ENCODE measurements at places on chromosomes 3 and 15. TPM values are rescaled to one million over a fixed set of nuclear protein-coding genes. Genes with fewer than 3 reads are reported as not detected.

GRCh38 chr15:68364028-68364659, 67.8 kb downstream of the ITGA11 start:
- no peak for DNase-seq

DNA sequence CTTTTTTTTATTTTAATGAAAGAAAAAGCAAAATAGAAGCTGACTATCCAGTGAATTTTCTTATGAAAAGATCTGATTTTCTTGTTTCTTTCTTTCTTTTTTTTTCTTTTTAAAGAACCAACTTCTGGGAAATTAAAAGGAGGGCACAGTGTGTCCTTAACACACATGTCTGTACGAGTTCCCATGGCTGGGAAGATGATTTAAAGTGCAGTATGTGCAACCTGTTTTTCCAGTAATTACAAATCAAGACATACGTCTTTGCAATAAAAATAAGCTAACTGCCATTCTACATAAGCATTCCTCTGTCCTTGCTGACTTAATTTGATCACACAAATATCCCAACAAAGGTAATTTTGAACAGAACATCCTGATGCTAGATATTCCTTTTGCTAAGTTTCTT, 416.1 kb downstream of the ROBO1 start:
- no peak for DNase-seq

GRCh38 chr3:113231827-113232253, 20.5 kb downstream of the BOC start:
- no peak for DNase-seq

DNA sequence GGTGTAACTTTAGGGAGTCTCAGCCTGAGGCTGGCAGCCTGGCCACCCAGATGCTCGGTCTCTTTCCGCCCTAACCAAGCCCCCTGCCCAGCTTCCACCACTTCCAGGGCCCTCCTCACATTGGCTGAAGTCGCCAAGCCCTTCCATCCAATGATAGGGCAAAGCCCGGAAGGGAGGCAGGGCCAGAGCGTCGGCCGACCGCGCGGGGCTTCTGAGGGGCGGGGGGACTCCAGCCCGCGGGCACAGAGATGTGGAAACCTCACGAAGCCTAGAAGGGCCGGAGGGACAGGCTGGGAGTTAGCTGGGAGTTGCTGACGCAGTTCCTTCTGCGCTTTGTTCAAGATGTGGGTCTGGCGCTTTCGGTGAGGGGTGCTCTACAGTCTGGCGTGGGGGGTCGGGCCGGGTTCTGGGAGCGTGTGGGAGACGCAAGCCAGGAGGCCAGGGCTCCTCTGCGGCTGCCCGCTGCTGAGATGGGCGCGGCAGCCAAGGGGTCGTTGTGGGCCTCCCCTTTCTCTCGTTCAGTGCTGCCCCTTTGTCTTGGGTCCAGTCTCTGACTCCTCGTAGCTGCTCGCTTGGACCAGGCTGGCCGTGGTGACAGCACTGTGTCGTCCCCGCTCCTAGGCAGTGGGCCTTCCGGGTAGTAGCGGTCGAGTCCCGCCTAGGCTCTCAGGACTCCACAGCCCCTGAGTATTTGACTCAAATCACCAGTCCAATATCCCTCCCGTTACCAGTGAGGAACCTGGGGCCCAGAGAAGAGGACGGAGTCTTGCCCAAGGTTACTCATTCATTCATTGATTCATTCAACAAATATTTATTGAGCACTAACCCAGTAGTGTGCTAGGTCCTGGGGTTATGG, at the start of gene ZNF660:
Gene ZNF660 (plus strand): TSS at position 319 of the 856 bp plus-strand sequence. CDS start 9,230 bp downstream, outside the sequence.
- DNase-seq: no peak

DNA sequence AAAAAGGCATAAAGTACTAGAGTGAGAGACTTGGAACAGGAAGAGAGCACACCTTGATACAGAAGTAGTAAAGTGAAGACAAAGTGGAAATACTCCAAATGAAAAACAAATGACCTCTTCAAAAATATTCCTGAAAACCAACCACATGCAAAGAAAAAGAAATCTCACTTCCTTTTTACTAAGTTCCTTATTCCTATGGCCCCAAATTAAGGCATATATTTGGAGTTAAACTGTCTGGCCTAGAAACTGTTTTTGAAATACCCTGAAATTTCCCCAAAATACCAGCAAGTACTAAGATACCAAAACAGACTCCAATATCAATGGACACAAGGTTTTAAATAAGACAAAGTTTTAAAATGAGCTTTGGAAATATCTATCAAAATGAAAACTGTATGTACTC, 58.2 kb downstream of the ZNF148 start:
- DNase-seq: no peak

DNA sequence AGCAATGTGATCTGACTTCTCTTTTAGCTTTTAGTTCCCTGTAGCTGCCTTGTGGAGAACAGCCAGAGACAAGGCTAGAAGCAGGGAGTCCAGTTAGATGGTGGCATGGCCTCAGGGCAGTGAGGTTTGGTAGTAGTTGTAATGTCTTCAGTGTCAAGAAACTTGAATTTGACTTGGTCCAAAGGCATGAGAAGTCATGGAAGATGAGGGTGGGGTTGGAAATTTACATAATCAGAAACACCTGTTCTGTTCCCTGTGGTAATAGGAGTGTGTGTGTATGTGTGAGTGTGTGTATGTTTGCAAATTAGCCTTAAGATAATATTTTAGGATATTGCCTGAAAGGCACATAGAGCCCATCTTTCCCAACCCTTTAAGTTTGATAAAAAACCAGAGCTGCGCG, 55.2 kb upstream of the GCNT3 start:
- no peak for DNase-seq

- DNase-seq: no peak
Observed at GRCh38 chr15:81807186-81807585, 238.6 kb downstream of the MEX3B start.

- DNase-seq: peak; percentile 85
Observed at GRCh38 chr3:45055411-45056143, 29.5 kb downstream of the CLEC3B start.

DNA sequence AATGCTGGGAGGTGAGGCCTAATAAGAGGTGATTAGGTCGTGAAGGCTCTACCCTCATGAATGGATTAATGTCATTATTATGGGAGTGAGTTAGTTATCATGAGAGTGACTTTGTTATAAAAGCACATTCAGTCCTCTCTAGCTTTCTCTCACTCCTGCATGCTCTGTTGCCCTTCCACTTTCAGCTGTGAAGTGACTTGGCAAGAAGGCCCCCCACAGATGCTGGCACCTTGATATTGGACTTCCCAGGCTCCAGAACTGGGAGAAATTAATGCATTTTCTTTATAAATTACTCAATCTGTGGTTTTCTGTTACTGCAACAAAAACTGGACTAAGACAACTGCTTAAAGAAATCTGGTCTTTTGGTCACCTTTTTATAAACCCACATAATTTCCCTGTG, 144.3 kb downstream of the FBN1 start:
- DNase-seq: no peak

DNA sequence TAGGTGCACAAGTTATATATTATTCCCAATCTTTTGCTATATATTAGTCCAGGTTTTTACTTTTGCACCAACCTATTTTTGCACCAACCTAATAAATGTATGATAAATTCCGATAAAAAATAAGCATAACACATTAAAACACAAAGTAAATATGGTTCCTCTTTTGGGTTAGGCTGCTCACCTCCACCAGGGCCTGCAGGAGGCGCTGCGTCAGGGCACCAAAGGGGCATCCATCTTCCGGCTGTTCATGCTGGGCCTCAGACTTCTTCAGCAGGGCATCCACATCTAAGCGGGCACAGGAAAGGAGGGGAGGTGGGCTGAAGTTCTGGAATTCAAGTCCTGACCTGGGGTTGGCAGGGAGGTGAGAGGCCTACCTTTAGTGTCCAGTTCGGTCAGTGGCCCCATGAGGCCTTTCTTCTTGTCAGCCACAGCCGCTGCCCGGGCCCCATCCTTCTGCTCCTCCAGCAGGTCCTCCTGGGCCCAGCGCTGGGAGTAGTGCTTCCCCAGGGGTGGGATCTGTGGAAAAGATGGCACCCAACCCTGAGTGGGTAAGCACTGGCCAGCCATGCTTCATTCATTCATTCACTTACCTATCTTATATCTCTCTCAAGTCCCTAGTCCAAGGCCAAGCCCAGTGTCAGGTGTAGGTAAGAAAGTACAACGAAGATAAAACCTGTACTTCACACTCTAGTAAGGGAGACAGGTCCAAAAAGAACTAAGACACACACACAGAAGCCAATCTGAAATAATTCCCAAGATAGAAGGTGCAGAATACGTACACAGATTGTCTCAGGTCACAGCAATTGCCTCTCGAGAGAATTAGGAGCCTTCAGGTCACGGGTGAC, 5.2 kb downstream of the TADA3 start:
- DNase-seq: peak; percentile 59

DNA sequence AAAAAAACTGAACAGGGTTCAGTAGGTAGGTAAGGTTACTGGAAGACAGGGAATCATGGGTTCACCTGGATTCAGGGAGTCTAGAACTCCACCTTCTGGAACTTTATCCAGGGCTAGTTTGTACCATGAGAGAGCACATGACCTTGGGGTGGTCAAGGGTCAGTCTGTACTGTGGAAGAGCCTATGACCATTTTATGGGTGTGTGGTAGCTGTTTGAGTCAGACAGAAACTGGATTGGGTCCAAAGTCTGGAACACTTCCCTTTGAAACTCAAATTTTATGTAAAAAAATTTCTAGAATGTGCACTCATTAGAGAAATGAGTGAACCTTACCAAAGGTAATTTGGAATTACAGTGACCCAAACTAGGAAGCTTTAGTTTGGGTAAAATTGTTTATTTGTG, 486.0 kb upstream of the AGTR1 start:
- DNase-seq: no peak

DNA sequence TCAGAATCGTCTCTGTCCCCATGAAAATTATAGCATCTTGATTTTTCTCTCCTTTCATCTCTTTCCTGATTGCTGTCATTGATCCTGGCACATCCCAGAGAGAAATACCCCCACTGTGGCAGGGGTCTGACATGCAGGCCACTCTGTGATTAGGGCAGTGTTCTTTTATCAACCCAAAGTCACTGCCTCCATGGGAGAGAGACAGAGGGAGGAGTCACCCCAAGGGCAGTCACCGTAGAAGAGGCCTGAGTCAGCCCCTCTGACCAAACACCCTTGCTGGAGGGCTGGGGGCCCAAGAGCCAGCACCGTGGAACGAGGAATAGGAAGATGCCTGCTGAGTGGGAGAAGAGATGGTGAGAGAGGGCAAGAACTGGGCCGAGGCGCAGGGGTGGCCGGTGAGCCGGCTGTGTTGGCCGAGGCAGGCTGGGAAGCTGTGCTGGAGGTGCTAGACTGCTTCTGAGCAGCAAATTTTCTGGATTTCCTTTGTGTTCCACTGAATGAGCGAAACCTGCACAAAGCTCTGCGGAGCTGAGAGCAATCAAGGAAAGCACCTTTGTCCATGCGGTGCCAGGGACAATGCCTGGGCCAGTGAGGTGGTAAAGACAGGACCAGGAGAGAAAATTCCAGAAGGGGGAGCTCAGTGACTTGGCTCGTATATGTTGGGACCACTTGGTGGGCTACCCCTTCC, 103.8 kb downstream of the ADCY5 start:
- DNase-seq: no peak

DNA sequence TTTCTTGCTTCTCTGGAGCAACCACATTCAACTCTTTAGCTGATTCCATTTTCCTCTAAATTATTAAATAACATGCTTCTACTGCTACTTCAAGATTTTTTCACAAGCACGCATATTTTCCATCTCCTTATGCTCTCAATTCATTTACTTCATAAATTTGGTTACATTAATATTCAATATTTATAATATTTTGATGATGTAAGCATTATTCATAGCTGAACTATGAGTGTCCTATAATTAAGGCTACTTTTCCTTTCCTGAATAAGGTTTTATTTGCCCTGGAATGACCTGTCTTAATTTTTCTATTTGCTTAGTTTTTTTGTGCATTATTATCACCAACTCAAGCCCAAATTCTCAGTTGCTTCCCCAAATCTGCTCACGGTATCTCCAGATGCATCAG, 109.4 kb upstream of the ADPGK start:
- no peak for DNase-seq

GRCh38 chr3:133153382-133153781, 115.2 kb downstream of the TMEM108 start:
- no peak for DNase-seq

GRCh38 chr15:58015565-58015964, 49.9 kb downstream of the ALDH1A2 start:
- DNase-seq: no peak

GRCh38 chr3:187319699-187320302, 28.3 kb upstream of the MASP1 start:
- DNase-seq: peak; percentile 89

GRCh38 chr3:176119826-176120225, 1077.5 kb downstream of the TBL1XR1 start:
- no peak for DNase-seq

DNA sequence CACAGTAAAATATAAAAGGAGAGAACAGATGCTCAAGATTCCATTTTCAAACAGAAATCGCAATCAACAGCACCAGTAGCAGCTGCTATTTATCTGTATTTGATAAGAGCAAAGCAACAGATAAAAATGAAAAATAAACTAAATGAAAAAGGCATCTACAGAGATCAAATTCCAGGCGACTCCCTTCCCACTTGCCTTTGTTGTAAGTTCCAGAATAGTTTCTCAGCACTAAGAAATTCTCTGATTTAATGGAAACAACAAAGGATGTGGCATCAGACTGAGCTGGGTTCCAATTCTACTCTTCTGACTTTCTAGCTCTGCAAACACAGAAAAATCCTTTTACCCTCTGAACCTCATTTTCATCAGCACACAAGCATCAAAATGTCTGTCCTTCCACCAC, 110.8 kb upstream of the MME start:
- no peak for DNase-seq

DNA sequence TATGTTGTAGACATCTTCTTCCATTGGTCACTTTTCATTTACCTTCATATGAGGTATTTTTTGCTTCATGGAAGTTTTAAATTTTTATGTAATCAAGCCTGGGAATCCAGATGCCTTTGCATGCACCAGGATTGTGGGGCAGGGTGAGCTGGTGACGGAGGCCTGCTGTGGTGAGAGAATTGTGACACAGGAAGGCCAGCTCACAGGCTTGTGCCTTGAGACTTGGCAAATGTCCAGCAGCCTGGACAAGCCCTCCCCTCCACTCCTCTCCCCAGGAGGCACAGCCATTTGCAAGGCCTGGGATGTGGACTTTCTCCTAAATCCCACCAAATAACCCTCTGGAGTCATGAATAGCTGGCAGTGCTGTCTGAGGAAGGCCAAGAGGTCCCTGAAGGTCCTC, 67.4 kb downstream of the RHCG start:
- no peak for DNase-seq

GRCh38 chr3:8945890-8946600, 17.2 kb downstream of the RAD18 start:
- no peak for DNase-seq

- no peak for DNase-seq
Observed at GRCh38 chr3:135834465-135834864, 131.1 kb upstream of the PPP2R3A start.

The NCEH1 gene
- 6.2 TPM for total RNA-seq

The ALDH1A2 gene
- 0.18 TPM for total RNA-seq

The KLHDC8B gene
- 15.8 TPM for total RNA-seq

The ZNF385D gene
- not detected for total RNA-seq

The SERINC4 gene
- not detected for total RNA-seq

The ST3GAL6 gene
- 254 TPM for total RNA-seq
